Vagina (tissue), 2 donors: ENCODE measurements at places on chromosomes 1 and 21.

DNA sequence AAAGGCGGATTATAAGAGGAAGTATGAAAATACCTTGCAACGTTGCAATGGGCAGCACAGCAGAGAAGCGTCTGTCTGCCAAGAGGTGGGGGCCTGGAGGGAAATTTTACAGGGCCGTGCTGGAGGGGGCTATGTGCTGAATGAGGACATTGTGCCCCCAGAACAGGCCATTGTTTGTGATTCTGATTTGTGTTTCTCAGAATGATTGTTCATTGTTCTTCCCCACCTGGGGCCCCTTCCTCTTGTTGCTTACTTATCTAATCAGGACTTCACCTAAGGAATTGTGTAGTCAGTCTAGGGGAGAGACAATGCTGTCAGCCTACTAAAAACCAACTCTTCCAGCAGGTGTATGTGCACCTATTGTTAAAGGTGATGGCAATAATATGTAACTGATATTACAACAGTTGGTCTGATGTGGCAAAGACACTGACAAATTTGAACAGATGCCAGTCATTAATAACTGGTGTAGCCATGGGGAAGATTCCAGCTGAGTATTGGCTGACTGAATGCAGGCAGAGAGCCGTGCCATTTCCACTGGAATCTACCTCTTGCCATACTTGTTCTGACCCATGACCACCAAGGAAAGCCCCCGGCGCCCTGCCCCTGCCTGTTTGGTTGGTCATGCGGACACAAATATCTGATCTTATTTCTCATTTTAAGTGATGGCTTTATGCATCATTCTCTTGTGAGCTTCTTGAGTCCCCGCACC is 45.2 kb upstream of the PSEN2 start:
- no peak for DNase-seq
- peaks cover 45% of the 10 kb centered on the region for H3K4me1 ChIP-seq
- H3K27me3 ChIP-seq = no peaks in the 10 kb centered on the region
- H3K36me3 ChIP-seq = no peaks in the 10 kb centered on the region
- H3K27ac ChIP-seq = no peak overlapping the region
- no peak overlapping the region for H3K4me3 ChIP-seq

DNA sequence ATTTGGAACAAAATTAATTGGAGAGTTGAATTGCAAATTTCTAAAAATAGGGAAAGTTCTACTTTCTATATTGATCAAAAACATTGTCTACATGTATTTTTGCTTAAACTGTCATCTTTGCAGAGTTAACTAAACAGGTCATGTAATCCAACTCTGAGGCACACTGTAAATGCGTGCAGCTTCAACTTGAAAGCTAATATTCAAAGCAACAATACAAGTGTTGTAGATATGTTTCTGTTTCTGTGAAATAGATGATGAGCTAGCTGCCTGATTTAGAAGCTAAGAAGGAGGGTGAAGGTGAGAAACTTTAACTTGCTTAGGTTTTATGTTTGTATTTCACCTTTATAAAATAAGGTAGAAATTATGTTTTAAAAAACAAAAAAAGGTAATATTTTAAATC is 77.2 kb downstream of the IVNS1ABP start:
- DNase-seq = no peak
- no peaks in the 10 kb centered on the region for H3K36me3 ChIP-seq
- no peak overlapping the region for H3K27ac ChIP-seq

GRCh38 chr1:183812686-183813569 is 8.0 kb downstream of the RGL1 start:
- peaks cover 70% of the 10 kb centered on the region for H3K4me1 ChIP-seq
- no peak for DNase-seq
- no peaks in the 10 kb centered on the region for H3K36me3 ChIP-seq
- no peak overlapping the region for H3K4me3 ChIP-seq

GRCh38 chr1:23699280-23700179 is 7.9 kb downstream of the RPL11 start:
- no peak overlapping the region for H3K27ac ChIP-seq
- no peaks in the 10 kb centered on the region for H3K27me3 ChIP-seq
- DNase-seq = no peak
- peaks cover 24% of the 10 kb centered on the region for H3K4me1 ChIP-seq

- H3K4me3 ChIP-seq = no peak overlapping the region
- no peaks in the 10 kb centered on the region for H3K27me3 ChIP-seq
- DNase-seq = no peak
- no peak overlapping the region for H3K27ac ChIP-seq
Observed at GRCh38 chr1:230855886-230856285, 12.4 kb downstream of the C1orf198 start.
